ENCODE measurements at places on chromosomes 7 and 10. TPM values are rescaled to one million over a fixed set of nuclear protein-coding genes. Genes with fewer than 3 reads are reported as not detected.

The CACNA2D1 gene
- total RNA-seq, result 20.2 TPM

The MRC1 gene
- total RNA-seq, result 13.1 TPM

The PARD3 gene
- 73.5 TPM for total RNA-seq

The SLC35G1 gene
- 4.8 TPM for total RNA-seq

The SCIN gene
- total RNA-seq, result 20.2 TPM

The EGR2 gene
- 5.7 TPM for total RNA-seq

The GIMAP2 gene
- 11.5 TPM for total RNA-seq

The SDK1 gene
- total RNA-seq, result 27.3 TPM

The FOXP2 gene
- total RNA-seq, result 13.5 TPM

The SPDYE2B gene
- total RNA-seq, result not detected

The CTAGE4 gene
- 4.0 TPM for total RNA-seq

The TRPV6 gene
- 27.7 TPM for total RNA-seq

GRCh38 chr7:149209518-149210269, 14.3 kb downstream of the ZNF282 start:
- no peak for DNase-seq

DNA sequence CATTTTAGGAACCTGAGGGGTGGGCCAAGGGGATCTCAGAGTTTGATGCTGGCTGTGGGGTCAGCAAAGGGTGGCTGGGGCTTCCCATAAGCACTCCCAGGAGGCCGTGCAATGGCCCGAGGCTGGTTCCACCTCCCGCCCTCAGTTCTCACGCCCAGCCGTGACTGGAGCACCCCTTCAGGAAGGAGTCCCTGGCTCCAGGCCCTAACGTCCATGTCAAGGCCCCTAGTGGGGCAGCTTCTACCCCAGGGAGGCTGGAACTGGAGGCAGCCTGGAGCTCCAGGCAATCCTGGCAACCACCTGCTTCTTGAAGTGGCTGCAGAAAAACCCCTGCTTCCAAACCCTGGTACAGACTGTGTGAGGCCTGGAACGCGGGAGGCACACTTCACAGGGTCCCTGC, 165.5 kb downstream of the DIP2C start:
- DNase-seq, result no peak

DNA sequence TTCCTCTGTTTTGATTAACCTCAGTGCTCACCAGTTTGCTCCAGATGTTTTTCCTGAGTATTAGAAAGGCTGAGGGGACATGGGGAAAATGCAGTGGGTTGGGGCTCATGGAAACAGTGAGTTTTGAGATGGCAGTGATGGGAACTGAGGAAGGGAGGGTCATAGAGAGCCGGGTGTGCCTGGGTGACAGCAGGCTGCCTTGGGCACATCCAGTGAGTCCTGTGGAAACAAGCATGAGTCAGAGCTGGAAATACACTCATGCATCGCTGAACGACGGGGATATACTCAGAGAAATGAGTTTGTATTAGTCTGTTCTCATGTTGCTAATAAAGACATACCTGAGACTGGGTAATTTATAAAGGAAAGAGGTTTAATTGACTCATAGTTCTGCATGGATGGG, 202.2 kb downstream of the TMEM178B start:
- DNase-seq, result no peak

DNA sequence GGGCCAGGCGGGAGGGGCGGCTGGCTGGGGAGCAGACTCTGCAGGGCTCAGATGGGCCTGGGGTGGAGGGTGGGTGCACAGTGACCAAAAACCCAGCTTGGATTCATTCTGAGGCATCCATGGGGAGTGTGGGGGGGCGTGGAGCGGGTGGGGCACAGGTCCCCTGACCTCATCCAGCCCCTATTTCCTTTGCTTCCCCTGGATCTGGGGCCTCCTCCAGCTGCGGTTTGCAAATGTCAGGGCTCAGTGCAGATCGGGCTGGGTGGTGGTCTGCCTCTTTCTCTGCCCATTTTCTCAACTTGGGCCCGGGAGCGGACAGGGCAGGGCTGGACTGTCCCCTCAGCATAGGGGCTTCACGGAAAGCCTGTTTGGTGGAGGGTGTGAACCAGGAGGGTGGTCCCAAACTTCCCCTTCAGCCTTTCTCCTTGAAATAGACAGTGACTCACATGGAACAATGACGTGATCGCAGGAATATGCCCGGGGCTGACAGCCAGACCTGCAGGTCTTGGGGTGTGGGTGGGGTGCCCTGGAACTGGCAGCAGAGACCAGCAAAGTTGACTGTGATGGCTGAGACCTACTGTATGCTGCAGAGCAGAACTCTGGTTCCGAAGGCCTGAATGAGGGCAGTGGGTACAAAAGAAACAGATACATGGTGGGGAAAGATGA, 72.9 kb upstream of the PODXL start:
- no peak for DNase-seq

DNA sequence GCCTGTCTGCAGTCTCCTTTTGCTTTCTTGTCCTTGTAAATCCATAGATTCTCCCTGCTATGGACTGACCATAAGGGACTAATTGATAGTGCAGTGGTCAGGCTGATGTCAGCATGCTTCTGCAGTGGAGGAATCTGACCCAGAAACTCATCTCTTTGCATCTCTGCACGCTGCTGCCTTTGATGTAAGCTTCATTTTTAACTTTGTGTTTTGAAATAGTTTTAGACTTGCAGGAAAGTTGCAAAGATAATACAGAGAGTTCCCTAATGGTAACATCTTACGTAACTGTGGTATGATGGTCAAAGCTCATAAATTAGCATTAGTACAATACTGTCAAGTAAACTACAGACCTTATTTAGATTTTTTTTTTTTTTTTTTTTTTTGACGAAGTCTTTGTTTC, 89.6 kb downstream of the GALNT17 start:
- no peak for DNase-seq

DNA sequence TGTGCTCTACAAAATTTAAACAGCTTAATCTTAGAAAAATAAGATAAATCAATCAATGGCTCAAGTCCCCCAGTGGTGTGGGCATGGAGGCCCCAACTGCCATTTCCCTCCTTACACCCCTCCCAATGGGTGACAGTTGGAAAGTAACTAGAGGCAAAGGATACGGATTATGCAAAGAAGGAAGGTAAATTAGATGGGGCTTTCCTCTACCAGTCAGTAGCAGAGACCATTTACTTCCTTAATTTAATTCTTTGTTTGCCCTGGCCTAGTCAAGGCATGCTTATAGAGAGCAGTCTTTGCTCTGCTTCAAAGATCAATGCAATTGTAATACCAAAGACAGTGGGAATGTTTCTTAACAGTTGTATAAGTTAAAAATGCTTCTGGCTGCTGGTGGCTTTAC, 63.3 kb upstream of the PAPSS2 start:
- DNase-seq, result no peak

DNA sequence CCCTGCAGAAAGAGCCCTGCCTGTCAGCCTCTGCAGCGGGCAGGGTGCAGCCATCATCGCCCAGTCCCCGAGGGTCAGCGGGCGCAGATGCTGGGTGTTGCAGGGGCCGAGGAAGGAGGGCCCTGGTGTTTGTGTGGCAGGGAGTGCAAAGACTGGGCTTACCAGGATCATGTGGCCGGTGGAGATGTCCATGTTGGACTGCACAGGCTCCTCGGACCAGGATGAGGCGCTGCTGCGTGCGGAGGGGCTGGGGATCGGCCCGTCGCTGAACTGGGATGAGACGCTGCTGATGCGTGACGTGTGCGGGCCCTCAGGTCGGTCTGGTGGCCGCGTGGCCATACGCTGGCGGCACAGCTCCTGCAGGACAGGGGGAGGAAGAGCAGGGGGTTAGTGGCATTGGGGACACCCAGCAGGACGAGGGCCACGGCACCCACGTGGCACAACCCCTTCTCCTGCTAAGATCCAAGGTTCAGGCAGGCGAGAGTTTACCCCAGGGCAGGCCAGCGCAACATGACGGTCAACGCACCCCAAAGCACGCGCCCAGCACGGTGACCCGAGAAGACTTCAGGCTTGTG, 319.5 kb downstream of the DNAJB6 start:
- no peak for DNase-seq

GRCh38 chr10:62027841-62028501, 126.5 kb downstream of the ARID5B start:
- no peak for DNase-seq

GRCh38 chr10:13839030-13839429, 252.3 kb downstream of the PRPF18 start:
- no peak for DNase-seq

- DNase-seq, result no peak
Measured at GRCh38 chr10:80457554-80458262, 3.6 kb downstream of the TSPAN14 start.

DNA sequence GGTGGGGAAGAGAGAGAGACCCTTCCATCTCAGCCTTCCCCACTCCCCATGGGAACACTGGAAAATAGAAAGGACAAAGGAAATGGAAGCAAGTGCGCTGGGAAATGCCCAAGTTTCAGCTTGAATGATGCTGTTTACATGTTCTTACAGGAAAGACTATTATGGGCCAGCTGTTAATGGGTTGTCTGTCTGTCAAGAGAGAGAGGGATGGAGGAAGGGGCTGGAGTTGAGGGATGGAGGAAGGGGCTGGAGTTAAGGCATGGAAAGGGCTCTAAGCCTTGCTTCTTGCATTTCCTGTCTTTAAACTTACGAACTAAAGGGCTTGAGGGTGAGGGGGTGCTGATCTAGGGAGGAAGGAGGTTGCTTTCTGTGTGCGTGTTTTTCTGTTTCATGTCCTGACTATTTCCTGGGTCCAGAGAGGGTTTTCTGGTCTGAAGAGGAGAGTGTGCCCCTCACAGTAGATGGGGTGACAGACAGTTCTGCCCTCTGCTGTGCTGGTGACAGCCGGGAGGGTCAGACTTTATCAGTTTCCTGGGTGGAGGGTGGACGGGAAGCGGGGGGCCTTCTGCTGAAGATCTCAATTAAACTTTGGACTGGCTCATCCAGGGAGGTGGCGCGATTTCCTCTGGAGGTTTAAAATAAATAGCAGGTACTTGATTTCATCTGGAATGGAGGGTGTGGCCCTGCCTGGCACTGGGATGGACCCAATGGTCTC, 30.5 kb downstream of the GRK5 start:
- DNase-seq, result no peak

DNA sequence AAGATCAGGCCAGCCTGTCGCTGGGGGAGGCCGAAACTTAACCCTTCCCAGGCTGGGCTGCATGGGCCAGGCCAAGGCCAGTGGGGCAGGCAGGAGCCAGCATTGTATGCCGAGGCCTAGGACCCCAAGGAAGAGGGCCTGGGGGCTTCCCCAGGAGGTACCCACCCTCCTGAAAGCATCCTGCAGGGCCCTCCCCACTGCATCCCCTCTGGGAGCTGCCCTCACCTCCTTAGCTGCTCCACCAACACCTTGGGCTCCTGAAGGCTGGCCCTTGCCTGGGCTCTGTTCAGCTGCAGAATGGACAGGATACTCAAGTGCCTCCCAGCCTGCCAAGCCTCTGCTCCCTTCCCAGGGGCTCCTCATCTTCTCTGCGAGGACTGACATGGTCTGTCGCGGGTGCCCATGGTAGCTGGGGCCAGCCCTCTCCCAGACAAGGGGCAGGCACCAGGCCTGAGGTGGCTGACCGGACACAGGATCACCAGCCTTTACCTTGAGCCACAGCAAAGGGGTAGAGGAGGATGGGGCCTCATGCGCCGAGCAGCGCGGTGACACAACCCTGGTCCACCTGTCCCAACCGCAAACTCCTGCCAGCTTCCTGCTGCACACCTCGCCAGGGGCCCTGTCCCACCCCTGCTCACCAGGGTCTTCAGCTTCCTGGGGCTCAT, 94.2 kb downstream of the MICALL2 start:
- DNase-seq, result no peak

GRCh38 chr10:71292624-71293445, 26.2 kb upstream of the SLC29A3 start:
- DNase-seq, result no peak

DNA sequence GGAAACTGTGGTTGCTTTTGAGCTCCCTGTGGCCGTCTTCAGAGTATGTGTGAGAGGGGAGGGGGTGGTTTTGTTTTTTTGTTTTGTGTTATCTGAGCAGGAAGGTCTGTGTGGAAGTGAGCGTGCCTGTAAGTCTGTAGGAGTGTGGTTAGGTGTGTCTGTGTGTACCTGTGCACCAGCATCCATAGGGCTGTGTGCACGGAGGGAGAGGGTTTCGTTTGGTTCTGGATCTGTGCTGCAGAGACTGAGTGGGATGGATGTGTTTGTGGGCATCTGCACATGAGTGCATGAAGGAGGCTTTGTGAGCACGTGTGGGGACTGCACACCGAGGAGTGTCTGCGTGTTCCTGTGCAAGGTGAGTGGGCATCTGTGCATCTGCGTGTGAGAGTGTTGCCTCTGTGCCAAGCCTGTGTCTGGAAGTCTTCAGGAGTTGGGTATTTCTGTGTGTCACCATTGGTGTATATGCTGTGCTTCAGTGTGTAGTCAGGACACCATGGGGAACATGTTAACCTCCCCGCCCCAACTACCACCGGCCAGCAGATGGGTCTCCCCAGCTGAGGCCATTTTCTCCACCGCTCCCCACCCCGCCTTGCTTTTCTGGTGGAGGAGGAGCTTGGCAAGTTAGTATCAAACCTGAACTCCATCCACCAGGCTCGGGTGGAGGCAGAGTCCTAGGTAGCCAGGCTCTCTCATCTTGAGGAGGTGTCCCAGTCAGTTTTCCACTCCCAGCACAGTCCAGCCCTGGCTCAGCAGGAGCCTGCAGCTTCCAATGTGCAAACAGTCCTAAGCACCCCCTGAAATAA, 7.1 kb upstream of the TLX1 start:
- no peak for DNase-seq

DNA sequence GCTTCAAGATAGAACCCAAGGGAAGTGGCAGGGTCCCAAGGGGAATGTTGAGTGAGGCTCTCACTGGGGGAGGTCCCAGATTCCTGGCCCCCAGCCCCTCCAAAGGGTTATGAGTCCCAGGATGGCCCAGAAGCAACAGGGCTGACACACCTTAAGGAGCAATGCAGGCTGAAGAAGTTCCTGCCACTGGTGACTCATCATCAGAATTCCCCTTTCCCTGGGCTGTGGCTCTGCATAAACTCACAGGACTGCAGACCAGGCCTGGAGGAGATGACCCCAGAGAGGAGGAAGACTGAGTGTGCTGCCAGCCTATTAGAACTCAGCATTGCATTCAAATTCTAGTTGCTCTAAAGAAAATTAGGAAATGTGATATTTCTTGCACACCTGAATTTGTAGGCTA, 126.7 kb downstream of the DPP6 start:
- DNase-seq, result no peak

GRCh38 chr7:23893942-23894891, 184.2 kb downstream of the STK31 start:
- DNase-seq, result no peak

GRCh38 chr10:70990681-70991080, 102.3 kb upstream of the PCBD1 start:
- no peak for DNase-seq

GRCh38 chr10:44379907-44380306, 5.0 kb downstream of the CXCL12 start:
- DNase-seq, result no peak

DNA sequence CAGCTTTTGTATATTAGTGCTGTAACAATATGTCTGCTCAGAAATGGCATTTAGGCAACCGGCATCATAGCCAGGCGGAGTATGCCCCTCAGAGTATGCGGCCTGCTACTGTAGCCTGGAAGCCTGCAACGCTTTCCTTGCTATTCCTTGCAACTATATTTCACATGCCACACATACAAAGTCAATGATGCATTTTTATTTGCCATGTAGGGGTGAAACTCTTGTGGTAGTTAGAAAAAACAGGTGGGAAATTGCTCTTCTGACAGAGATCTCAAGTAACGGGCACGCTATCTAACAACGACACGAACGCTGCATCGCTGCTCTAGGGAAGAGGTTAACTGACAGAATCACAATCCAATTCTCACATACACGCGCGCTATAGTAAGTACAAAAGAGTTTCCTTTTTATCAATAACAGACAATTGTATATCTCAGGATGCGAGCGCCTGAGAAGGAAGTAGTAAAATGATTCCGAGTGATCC, 5.9 kb downstream of the EBF3 start:
- DNase-seq, result no peak

All from ureter (tissue), 1 donor.